Activated CD8-positive, alpha-beta memory T cell treated with anti-CD3 and anti-CD28 coated beads for 1 hour (primary cell): ENCODE measurements at places on chromosomes 11 and 22.

DNA sequence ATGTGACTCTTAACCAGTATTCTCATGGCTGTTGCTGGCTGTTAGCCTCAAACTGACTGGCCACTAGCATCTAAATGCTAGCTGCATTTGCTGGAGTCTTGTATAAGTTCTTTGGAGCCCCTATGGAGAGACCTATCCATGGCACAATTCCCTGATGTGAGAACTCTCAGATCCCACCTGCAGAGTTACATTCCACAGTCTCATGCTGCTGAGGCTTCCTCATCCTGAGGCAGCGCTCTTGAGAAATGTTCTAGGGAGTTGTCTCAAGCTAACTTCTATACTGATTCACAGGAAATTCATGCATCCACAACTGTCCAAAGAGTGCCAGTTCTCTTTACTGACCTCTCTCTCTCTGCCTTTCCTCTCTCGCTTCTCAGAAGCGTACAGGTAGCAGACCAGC, 218.0 kb upstream of the PITPNB start:
- no peak for DNase-seq

GRCh38 chr22:24518771-24519485, 23.8 kb downstream of the UPB1 start:
- no peak for DNase-seq

- no peak for DNase-seq
Measured at GRCh38 chr11:15826826-15827225, 529.5 kb downstream of the SOX6 start.

- no peak for DNase-seq
Measured at GRCh38 chr11:76424891-76425290, 19.9 kb upstream of the EMSY start.

GRCh38 chr11:62493801-62494200, 52.8 kb downstream of the AHNAK start:
- no peak for DNase-seq

DNA sequence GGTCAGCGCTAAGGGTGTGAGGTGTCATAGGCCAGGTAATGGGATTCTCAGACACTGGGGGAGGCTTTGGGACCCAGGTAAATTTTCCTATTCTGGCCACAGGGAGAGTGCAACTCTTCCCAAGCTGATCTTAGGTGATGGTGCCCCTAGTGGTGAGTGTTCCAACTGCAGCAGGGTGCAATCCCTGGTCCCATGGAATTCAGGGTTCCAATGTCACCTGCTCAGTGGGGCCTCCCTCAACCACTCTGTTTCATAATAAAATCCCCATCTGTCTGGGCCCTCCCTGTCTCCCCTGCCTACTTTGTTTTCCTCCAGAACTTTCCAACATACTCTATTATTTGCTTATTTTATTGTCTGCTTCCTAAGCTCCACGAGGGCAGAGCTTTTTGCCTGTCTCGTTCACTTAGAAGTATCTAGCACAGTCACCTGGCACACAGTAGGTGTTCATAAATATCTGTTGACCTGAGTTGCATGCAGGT, 2.9 kb upstream of the SGSM1 start:
- no peak for DNase-seq
